Astrocyte (in vitro differentiated cells and primary cell): ENCODE measurements at places on chromosomes 3 and 15.

- DNase-seq = peak; percentile 25
Observed at GRCh38 chr15:48330105-48330785, 984 bp upstream of the DUT start.

GRCh38 chr3:27166888-27167287, 202.3 kb downstream of the NEK10 start:
- DNase-seq = peak; percentile 98

DNA sequence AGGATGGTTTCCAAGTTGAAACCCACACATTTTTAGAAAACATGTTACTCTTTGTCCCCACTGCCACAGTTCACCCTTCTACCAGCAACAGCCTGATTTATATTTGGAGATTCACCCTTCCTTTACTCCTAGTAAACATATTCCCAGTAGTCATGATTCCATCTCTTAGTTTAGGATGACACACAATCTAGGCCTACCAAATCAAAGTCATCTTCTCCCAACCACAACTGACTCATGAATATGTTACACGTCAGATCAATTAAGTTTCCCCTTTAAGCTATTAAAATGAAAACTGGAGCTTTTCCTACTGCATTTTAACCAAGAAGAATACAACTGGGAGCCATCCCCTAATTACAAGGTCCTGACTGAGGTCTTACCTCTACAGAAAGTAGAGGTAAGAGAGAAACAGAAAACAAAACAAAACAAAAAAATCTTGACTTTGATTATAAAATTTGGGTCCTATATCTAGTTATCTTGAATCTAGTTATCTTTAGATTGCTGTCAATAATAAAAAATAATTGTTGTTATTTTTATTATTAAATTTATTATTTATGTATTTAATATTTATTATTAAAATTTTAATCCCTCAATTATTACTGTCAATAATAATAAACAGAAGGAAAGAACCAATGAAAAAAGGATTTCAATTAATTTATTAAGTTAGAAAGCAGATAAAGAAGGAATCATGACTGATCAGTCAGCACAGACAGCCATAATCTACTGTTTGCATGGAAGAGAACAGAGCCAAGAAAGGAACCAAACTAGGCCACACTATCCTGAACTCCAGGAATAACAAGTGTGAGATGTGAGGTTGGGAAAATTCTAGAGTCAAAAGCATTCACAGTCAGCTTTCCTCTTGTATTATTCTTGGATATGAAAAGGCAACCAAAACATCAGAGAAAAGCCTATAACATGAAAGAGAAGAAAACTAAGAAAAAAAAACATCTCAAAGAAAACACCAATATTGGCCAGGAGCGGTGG, 12.5 kb downstream of the DPH6 start:
- DNase-seq = peak; percentile 76

DNA sequence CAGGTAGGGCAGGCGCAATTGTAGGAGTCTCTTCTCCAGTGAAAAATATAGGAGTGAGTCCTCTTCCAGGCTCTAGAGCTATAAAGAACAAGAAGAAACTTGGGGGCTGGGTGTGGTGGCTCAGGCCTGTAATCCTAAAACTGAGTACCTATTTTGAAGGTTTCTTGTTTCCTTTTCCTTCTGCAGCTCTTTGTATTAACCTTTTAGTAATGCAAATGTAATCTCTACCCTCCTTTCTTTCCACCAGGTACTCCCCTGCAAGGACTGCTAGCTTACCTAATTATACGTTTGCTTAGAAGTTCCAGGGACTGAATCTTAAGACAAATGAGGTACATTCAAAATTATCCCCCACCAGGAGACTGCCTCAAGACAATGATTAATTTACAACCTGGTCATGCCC, 75.9 kb downstream of the CD47 start:
- no peak for DNase-seq

DNA sequence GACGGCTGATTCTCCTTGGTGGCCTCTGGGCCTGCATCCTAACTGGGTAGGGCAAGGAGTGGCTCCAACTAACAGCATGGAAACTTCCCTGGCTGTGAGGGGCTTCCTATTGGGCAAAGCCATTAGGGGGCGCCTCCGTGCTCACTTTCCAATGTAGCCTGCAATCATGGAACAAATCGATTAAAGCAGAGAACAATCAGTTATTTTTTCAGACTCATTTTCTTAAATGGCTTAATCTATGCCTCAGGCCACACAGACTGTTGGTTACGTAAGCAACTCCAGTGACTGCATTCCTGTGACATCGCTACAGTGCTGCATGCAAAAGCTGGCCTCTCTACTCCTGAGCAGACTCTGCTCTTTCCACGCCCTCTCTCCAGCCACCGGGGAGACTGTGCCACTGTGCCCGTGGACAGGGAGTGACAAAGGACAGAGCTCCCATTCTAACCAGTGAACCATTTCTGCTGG, 278.9 kb downstream of the KLF13 start:
- DNase-seq = peak; percentile 21

DNA sequence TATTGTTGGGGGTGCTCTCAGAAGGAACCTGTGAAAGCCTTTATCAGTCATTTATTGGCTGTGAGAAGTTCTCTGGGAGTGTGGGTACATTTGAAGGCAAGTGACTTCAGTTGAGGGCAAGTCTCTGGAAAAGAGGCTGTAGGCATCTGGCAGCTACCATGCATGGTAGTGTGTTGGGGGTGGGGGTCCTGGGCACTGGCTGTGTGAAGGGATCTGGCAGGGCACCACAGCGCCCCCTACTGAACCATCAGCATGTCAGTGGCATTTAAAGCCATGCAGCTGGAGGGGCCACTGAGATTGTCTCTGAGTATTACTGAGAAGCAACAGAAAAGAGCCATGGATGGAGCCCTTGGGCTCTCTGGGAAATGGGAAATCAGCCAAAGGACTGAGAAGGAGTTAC, 30.6 kb downstream of the CRTAP start:
- no peak for DNase-seq

DNA sequence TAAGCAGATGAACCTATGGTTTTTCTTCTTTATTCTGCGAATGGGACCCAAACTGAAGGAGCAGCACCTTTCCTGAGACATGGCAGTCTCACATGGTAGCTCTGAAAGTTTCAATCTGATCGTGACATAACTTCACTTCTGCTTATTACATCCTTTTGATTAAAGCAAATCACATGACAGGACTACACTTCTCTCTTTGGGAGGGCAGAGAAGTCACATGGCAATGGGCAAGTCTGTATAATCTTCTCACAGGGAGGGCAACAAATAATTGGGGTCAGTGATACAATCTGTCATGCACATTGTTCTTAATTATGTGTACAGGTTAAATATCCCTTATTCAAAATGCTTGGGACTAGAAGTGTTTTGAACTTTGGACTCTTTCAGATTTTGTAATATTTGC, 21.6 kb downstream of the NCBP2 start:
- DNase-seq = no peak

- no peak for DNase-seq
Observed at GRCh38 chr3:32707026-32707370, 22.0 kb downstream of the CNOT10 start.

GRCh38 chr15:101183226-101183930, 68.5 kb downstream of the CHSY1 start:
- no peak for DNase-seq

- no peak for DNase-seq
Observed at GRCh38 chr3:14884665-14885064, 62.7 kb upstream of the NR2C2 start.

DNA sequence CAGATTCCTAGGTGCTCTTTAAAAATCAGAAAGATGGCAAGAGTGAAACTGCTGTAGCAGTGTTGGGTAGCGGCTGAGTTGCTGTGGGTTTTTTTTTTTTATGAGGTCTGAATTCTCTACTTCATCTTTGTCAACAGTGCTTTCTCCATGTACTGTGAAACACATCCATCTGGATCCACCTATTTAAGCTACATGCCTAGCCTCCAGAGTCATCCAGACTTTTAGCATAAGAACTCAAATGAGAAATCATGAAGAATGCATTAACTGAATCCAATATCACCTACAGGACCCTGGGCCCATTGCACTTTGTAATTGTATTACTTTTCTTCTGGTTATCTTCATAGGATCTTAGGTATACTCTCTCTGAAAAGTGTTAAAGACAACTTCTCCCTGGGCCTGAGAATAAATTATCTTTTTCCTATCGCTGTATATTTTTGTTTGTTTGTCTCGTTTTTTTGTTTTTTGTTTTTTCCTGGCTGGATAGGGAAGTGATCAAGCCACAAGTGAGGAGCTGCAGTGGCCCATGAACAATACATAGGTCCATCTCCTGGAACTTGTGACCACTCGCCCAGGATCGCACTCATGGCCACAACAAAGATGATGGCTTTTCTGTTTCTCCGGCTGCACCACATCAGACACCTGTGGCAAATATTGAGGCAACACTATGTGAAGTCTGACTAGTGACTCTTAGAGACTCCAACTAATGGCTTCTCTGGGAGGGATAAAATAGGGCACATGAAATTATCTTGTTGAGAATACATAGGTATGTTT, 609.9 kb upstream of the AGTR1 start:
- DNase-seq = no peak

DNA sequence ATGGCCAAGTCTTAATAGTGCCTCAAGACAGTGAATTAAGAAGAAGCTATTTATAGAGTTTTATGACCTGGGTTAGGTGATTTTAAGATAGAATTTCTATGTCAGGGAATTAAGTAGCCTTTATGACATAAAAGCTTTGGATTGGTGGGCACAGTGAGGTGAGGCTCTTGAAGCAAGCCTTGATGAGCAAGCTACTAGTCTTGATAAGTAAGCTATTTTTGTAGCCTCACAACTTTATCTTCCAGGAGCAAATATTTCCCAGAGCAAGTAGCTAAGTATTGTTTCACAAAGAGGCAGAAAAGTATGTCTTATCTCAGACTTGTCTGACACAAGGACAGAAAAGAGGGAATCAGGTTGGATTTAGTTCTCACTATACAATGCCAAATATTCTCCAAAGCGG, 491.7 kb upstream of the RASGRP1 start:
- peak; percentile 44 for DNase-seq

- DNase-seq = no peak
Observed at GRCh38 chr3:153928851-153929250, 192.3 kb upstream of the ARHGEF26 start.

DNA sequence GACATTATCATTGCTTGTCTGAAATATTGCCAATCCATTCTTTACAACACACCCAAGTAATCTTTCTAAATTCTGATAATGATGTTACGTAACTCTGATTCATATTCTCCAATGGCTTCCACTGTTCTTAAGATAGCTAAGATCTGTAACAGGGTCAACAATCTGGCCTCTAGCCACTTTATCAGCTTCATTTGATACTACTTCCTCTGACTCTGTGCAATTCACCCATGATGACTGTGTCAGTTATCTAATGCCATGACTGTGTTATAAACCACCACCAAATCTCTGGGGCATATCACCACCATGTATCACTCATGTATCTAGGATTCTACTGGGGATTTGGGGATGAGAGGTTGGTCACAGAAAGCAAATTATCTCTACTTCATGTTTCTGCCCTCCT, 44.0 kb downstream of the CD200 start:
- peak; percentile 92 for DNase-seq

GRCh38 chr3:197205675-197206074, 92.7 kb downstream of the DLG1 start:
- no peak for DNase-seq

- no peak for DNase-seq
Observed at GRCh38 chr3:44927371-44927770, 48.6 kb downstream of the ZDHHC3 start.

GRCh38 chr3:150764566-150764965, 1.6 kb upstream of the SIAH2 start:
- no peak for DNase-seq

GRCh38 chr15:22952796-22953579, 27.2 kb downstream of the CYFIP1 start:
- DNase-seq = no peak

GRCh38 chr3:32009957-32010356, 28.4 kb downstream of the ZNF860 start:
- no peak for DNase-seq

GRCh38 chr3:100864471-100865250, 128.6 kb downstream of the ABI3BP start:
- no peak for DNase-seq

DNA sequence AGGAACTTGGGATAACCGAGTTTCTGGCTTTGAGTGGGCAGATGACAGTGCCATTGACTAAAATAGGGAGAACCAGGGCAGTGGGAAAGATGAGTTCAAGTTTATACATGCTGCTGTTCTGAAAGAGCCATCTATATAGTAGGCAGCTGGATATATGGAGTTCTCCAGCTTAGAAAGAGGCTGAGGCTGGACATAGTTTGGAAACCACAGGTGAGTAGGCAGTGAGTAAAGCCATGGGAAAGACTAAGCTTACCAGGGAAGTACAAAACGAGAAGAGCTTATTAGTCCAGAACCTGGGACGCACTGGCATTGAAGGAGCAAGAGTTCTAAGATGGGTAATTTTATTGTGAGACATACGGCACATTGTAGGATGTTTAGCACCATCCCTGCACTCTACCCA, 54.2 kb downstream of the MSL2 start:
- DNase-seq = peak; percentile 52

DNA sequence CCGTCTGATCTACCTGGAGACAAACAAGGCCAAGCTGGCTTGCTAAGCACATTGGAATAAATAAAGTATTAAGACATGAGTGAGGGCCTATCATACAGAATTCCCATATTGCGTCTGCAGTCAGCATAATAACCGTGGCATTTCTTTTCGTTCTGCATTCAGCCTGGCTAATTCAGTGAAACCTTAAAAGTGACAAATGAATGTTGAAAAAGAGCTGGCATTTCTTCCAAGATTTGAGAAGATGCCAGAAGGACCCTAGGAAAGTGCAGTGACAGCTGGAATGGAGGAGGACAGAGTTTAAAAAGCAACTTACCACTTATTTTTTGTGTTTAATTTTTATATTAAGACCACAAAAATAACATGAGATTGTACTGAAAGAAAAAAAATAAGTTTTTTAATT, 67.1 kb downstream of the SUCLG2 start:
- no peak for DNase-seq

DNA sequence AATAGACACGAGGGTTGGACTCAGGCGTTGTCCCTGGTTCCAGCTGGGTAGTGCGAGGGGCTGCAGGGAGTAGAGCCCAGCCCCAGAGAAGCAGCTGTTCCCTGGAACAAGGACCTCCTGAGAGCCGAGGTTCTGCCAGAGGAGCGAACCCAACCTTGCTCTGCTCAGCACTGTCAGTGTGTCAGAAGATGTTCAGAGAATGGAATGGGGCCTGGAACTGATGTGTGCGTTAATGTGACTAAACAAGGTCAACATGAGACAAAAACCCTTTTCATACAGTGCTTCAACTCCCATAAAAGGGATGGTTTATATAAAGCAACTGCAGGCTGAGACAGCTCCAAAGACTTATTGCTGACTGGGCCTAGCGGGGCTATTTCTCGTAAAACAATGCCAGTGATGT, 35.5 kb upstream of the HACD2 start:
- peak; percentile 39 for DNase-seq

- no peak for DNase-seq
Observed at GRCh38 chr15:43244092-43244491, 22.6 kb downstream of the TGM5 start.

DNA sequence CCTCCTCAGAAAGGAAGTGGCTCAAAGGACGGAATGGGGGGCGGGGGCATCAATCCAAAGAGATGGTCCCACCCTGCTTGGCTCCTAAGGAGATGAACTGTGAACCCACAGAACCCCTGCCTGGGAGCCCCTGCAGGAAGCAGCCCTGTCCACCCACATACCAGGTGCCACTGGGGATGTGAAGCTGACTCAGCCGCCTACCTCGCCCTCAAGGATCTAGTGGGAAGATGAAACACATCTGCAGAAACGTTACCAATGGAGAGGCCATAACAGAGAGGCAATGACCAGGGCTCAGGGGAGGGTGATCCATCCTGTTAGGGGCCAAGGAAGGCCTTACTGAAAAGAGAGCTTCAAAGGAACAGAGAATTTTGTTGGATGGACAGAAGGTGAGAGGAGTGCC, 35.1 kb downstream of the EAF1 start:
- no peak for DNase-seq
